HT-29 (cell line): ENCODE measurements at places on chromosomes 2 and 18. TPM values are rescaled to one million over a fixed set of nuclear protein-coding genes. Genes with fewer than 3 reads are reported as not detected.

SP100 gene
- 23.6 and 28.4 TPM in 2 replicates for total RNA-seq

OR6B2 gene
- total RNA-seq = not detected in 2 replicates

IL36RN gene
- total RNA-seq = 0.44 and 1.4 TPM in 2 replicates

DNA sequence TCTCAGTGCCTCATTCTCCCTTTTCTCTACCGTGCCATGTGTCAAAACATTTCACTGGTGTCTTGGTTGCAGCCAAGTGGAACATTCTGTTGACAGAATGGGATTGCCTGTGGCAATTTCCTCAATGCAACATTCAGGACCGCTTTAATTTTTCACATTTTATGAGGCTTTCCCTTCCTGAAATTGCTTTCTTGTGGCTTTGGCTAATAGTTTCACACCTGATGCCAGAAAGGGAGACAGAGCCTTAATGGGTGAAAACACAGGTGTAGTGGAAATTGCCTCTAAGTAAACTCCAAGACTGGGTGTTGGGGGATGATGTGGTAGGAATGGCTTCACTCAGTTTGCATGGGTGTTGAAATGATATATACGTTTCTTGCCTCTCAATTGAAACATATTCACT, 278.3 kb downstream of the TSN start:
- no peak for DNase-seq

DNA sequence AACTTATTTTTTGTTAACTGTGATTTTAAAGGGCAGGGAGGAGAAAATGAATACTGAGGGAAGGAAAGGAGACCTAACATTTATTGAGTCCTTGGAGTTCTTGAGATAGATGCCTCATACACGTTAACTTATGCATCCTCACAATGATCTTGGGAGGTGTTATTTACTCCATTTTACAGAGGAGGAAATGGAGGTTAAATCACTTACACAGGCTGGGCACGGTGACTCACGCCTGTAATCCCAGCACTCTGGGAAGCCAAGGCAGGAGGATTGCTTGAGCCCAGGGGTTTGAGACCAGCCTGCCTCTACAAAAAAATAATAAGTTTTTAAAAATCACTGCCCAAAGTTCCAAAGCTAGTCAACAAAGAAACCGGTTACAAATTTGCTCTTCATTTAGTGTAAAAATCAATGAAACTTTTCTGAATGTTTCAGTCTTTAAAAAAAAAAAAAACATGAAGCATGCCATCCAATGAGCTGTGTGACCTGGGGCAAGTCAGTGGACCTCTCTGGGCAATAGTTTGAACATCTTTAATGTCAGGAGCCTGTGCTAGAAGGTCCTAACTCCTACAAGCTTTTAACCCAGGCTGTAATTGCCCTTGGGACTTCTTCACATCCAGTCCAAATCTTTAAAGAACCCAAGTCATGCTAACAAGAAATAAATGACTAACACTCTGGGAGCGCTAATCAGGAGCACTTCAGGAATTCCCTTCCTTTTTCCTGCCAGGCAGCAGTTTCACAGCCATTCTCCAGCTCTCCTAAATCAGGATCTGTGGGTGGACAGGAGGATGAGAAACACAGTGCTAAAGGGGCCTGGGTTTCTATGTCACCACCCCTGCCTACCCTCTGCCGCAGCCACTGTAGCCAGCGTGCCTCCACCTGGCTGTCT, 176.4 kb downstream of the TMEM247 start:
- no peak for DNase-seq
